Fibroblast of the aortic adventitia (primary cell): ENCODE measurements at places on chromosomes 13 and 19. TPM values are rescaled to one million over a fixed set of nuclear protein-coding genes. Genes with fewer than 3 reads are reported as not detected.

DNA sequence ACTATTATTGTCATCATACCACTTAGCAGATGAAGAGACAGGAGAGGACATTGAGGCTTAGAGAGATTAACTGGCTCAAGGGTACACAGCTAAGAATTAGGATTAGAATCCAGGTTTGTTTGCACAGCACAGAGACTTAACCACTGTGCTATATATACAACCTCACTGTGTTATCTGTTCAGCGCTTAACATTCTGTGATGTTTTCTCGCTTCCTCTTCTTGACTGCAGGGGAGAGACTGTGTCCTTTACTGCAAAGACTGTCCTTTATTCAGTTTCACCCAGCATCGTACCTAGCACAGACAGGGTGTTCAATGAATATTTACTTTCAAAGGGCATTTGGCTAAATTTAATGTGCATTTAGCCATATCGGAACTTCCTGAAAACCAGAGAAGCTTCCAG lies 54.9 kb upstream of the PCDH8 start:
- no peak for DNase-seq

GRCh38 chr19:34104557-34104956 lies 67.7 kb upstream of the LSM14A start:
- DNase-seq = no peak

GRCh38 chr19:45400192-45400591 lies 4.7 kb downstream of the PPP1R13L start:
- no peak for DNase-seq

DNA sequence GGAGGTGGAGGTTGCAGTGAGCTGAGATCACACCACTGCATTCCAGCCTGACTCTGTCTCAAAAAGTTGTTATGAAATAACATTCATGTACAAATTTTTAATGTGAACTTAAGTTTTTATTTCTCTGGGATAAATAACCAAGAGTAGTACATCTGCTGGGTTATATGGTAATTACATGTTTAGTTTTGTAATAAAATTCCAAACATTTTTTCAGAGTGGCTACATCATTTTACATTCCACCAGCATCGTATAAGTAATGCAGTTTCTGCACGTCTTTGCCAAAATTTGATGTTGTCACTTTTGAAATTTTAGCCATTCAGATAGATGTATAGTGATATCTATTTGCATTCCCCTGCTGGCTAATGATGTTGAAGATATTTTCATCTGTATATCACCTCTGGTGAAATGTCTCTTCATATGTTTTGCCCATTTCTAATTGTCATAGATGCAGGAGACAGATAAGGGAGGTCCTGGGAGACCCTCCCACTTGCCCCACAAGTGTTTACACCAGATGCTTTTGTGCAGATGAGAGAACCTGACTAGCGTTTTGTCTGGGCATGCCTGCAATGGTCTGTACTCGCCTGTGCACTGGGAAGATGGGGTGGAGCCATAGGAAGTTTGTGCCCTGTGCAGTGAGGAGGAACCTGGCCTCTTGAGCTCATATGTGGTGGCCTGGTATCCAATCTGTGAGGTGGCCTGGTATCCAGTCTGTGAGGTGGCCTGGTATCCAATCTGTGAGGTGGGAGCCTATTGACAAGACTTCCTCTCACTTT lies 12.7 kb upstream of the KBTBD6 start:
- DNase-seq = peak; percentile 32

- DNase-seq = no peak
Observed at GRCh38 chr19:30718707-30719106, 346.5 kb downstream of the ZNF536 start.

DNA sequence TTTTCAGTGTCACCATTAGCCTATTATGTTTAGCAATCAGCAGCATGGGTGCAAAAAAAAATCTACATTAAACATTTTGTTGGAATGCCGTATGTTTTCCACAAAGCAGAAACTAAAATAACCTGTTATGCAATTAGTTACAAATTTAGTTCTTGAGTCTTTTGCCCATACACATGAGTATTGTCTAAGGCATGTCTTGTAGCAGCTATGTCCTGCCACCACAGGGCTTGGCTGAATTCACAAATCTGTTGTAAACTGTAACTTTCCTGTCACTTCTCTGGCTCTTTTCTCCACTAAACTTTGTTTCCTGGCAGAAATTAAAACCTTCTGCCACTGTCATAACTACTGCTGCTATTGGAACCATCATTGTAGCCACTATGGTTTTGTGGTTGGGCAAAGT lies 277.9 kb upstream of the SPRY2 start:
- peak; percentile 48 for DNase-seq

DNA sequence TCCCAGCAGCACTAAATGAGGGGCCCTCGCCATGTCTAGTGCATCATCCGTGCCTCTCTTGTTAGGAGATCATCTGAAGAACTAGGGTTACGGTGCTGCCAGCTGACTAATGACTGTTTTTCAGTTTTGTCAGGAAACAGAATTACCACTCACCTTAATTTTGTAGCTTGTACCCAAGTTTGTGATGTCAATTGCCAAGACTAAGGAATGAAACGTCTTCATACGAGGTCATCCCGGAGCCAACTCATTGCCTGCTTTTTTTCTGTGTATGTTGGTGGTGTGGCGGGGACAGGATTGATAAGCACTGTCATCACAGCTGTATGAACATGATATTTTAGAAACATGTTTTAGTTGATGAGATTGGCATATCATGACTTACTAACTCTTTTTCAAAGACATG lies 100.6 kb downstream of the TNFRSF19 start:
- no peak for DNase-seq

Gene ZNF329
- 8.7 and 13.6 TPM in 2 replicates for total RNA-seq

Gene LRRC8E
- total RNA-seq = 2.1 and 5.2 TPM in 2 replicates
